ENCODE measurements at places on chromosomes 5 and 9.

GRCh38 chr9:15469406-15469805, 41.4 kb downstream of the PSIP1 start:
- DNase-seq, result no peak

DNA sequence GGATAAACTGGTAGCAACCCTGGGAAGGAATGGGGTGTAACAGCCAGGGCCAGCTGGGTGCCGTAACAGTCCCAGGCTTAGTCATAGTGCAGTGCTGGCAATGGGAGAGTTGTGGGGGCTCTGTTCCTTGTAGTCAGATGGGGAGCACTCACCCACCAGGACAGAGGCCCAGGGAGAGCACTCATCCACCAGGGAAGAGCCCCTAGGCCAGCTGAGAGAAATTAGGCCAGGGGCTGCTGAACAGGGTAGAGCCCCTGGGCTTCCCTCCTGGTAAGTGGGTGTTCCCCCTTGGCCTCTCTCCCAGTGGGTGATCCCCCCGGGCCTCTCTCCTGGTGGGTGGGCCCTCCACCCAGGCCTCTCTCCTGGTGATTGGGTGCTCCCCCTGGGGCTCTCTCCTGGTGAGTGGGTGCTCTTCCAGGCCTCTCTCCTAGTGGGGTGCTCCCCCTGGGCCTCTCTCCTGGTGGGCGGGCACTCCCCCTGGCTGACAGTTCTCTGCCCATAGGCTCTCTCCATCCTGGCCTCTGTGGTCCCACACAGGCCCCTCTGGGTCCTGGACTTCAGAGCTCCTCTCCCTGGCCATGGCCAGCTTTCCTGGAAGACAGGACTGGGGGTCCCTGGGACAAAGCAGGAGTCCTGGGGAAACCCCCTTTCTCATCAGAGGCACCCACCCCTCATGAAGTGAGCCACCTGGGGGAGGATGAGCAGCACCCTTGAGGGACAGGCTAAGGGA, 13.4 kb downstream of the FGD3 start:
- DNase-seq, result no peak

DNA sequence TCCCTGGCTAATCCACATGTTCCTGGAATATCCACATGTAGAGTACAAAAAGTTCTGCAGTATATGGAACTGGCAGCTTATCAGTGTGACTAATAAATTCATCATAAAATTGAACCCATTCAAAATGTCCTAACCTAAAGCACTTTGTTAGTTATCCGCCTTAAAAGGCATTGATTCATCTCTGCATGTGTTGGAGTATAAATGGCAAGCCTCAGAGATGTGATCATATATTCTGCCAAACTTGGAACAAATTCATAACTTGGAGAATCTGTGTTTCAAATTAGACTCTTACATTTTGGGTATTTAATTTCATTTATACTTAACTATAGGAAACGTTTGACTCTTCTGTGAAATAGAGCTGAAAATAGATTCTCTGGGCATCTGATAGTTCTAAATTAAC, 25.2 kb upstream of the NREP start:
- no peak for DNase-seq

GRCh38 chr5:144177548-144177947, 6.9 kb downstream of the KCTD16 start:
- no peak for DNase-seq

- DNase-seq, result no peak
Measured at GRCh38 chr9:133597316-133597957, 11.8 kb downstream of the FAM163B start.

- DNase-seq, result no peak
Measured at GRCh38 chr5:95788493-95788892, 34.0 kb downstream of the GLRX start.
